ENCODE measurements at places on chromosomes 4 and X.

DNA sequence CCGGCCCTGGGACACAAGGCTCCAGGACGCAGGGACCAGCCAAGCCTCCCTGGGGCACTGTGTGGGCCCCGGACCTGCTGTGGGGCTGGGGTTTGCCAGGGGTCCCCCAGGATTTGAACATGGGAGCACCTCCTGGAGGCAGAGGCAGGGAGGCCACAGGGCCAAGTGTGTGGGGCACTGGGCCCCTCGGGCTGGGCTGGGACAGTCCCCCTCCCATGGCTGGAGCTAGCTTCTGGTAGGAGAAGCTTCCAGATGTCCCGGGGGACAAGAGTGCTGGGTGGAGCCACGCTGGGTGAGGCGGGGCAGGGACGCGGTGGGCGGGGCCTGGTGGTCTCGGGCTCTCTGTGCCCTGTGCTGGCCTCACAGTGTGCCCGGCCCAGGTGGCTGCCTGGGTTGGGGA lies 18.6 kb downstream of the FGFRL1 start:
- DNase-seq: no peak

DNA sequence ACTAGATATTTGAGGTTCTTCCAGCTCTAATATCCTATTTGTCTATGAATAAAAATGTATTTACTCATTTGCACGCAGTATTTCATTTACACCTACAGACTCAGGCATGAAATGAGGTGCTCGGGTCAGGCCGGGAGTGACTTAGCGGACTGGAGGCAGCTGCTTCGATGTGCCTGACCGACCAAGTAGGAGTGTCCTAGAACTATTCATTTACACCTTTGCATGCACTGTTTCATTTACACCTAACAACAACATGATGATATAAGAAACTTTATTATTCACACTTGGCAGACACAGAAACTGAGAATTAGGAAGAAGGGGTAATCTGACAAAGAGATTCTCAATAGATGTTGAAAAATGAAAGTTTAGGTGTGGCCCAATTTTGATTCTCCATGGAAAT lies 28.7 kb upstream of the FAT1 start:
- no peak for DNase-seq

GRCh38 chr4:17155486-17155885 lies 257.0 kb upstream of the LDB2 start:
- DNase-seq: no peak

- DNase-seq: no peak
Observed at GRCh38 chr4:3529363-3529762, 2.9 kb downstream of the LRPAP1 start.

GRCh38 chr4:96912716-96913115 lies 1072.8 kb downstream of the PDHA2 start:
- no peak for DNase-seq

DNA sequence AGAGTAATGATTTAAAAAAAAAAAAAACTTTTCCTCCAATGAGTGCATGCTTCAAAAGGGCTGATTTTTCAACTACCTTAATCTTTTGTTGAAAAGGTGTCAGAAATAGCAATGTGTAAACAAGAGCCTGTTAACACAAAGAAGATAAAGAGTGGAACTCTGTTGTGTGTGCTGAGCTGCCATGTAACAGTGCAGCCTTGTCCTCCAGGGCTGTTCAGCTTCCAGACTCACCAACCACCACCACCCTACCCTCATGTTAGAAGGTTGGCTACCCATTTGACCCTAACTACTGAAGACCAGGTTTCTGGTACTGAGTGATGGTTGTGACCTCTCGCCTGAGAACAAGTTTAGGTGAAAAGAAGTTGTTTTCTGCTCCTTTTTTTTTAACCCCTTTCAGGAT lies 222.8 kb upstream of the TEX13C start:
- no peak for DNase-seq

DNA sequence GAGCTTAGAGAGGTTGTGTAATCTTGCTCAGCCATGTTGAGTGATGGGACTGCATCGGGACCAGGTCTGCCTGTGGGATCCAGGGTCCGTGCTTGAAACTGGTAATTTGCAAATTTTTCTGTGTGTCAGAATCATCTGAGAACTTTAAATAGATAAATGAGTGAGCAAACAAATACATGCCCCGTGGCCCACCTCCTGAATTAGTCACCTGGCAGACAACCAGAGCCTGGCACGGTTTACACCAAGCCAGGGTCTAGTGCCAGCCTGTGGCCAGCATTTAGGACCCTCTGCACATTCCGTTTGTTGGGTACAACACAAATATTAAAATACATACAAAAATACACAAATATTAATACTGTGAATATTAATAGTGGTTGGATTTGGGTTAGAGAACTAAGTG lies 90.6 kb upstream of the STOX2 start:
- DNase-seq: no peak

DNA sequence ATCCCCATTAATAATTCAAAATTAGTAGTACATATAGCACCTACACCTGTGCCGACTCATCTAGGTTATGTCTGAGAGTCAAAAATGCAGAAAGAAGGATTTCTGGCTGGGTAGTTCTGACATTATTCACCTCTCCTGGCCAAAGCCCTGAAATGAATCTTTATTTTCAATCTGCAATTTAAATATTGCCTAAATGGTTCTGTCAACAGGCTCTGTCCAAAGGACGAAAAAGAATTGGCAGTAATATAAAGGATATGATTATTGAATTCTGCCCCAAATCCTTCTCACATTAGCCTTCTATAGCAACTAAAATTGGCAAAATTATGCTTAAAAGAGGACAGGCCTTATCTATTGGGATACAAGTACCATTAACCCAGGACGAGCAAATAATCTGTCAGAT lies 86.9 kb upstream of the SPANXN4 start:
- DNase-seq: no peak

DNA sequence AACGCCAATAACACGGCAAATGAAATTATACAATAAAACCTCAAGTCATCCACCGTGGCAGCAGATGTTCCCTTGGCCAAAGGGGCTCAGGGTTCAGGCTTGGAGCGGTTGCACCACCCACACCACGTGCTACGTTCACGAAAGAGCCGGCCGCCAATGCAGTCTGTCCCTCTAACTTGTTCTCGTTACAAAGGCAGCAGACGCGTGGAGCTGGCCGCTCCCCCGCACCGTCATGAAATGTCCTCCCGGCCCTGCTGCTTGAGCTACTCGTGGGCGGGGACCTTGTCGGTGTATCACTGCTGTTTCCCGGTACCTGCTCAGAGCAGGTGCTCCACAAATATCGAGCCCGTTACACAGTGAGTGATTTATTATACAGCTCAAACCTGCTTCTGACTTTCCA lies 36.4 kb upstream of the MAN2B2 start:
- no peak for DNase-seq

DNA sequence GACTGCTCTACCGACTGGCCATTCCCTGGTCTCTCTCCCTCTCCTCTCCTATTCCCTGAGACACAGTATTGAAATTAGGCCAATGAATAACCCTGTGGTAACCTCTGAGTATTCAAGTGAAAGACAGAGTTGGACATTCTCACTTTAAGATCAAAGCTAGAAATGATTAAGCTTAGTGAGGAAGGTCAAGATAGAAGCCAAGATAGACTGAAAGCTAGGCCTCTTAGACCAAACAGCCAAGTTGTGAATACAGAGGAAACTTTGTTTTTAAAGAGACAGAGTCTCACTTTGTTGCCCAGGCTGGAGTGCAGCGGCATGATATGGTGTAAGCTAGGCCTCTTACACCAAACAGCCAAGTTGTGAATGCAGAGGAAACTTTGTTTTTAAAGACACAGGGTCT lies 64.6 kb downstream of the KDM6A start:
- no peak for DNase-seq

DNA sequence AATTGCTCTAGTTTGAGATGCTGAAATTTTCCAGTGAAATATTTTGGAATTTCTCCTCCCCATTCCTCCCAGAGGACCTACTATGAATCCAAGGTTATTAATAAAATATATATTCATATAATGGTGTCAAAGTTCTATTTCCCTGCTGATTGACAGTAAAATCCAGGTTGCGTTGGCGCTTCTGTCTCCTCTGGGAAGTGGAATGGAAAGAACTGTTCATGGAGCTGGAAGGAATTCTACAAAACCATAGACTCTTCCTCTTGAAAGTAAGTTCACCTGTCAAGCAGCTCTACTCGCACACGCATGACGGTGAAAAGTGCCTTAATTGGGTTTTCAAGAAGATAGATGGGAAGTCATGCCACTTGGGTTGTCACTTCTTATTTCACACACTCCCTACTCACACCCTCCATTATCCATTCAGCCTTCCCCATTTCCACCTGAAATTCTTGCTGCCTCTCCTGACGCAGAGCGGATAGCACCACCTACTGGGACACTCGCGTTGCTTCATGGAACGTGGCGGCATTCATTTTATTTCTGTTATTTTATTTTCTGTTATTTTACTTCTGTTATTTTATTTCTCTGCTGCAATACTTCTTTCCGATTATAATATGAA lies 351.6 kb downstream of the NLGN4X start:
- no peak for DNase-seq

GRCh38 chr4:8916351-8916885 lies 44.8 kb upstream of the HMX1 start:
- DNase-seq: peak; percentile 49

DNA sequence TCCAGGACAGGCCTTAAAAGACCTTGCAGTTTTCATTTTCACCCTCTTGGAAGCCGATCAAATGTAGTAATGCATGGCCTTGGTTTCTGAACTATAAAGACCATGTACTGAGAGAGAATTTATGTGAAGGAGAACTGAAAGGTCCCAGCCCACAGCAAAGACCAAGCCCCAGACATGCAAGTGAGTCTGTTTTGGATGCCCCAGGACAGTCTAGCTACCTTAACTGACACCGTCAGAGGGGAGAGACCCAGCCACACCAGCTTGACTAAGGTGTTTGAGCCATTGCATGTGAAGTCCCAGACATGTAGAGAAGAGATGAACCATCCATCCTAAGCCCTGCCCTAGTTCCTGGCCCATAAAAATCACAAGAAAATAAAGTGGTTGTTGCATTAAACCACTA lies 316.8 kb upstream of the GATB start:
- DNase-seq: no peak

- no peak for DNase-seq
Observed at GRCh38 chrX:100819534-100819836, 706 bp upstream of the CSTF2 start.

DNA sequence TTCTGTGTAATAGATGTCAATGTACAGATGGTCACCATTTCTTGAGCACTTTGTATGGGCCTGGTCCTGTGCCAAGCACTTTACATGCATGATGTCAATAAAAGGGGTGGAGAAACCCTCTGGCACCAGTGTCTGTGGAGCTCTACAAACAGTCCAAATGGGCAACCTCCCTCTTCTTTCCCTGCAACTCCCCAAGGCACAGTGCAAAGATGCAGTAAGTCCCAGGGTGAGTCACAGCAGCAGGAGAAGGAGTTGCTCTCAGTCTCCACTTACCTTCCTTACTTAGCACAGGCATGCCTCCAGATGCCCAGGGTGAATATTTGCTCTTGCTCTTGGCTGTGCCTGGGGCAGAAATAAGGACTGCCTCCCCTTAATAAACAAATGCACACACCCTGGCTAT lies 4.3 kb downstream of the OCIAD2 start:
- no peak for DNase-seq

- no peak for DNase-seq
Observed at GRCh38 chrX:12610079-12610478, 181.1 kb upstream of the PRPS2 start.

- DNase-seq: no peak
Observed at GRCh38 chrX:140040386-140040785, 75.1 kb upstream of the CXorf66 start.

DNA sequence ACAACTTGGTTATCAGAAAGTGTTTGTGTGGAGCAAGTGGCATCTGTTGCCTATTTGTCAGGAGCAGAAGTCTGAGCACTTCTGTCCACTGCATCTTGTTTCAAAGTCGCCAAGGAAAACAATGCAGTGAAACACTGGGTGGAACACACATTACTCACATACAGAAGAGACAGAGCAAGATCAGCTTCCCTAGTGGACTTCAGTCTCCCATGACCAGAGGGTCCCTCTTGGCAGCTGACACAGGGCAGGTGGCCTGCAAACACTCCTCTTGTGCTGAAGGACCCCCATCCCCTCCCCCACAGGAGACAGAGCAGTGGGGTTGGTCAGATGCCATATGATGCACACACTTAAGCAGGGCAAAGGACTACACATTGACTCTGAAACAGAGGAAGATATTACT lies 3.6 kb upstream of the BBS12 start:
- DNase-seq: no peak

- no peak for DNase-seq
Observed at GRCh38 chrX:122389005-122389404, 795.1 kb upstream of the GRIA3 start.

DNA sequence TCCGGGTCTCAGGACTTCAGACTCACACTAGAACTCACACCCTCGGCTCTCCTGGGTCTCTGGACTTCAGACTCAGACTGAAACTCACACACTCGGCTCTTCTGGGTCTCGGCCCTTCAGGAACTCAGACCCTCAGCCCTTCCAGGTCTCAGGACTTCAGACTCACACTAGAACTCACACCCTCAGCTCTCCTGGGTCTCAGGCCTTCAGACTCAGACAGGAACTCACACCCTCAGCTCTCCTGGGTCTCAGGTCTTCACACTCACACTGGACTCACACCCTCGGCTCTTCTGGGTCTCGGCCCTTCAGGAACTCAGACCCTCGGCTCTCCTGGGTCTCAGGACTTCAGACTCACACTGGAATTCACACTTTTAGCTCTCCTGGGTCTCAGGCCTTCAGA lies 137.3 kb downstream of the CRLF2 start:
- DNase-seq: peak; percentile 36

GRCh38 chr4:99540277-99540939 lies 23.4 kb downstream of the TRMT10A start:
- no peak for DNase-seq

GRCh38 chr4:127782275-127783025 lies at the start of gene HSPA4L:
TSS of gene HSPA4L (plus strand) at chr4:127782322. CDS start at chr4:127782551, 229 bp downstream.
- DNase-seq: no peak

DNA sequence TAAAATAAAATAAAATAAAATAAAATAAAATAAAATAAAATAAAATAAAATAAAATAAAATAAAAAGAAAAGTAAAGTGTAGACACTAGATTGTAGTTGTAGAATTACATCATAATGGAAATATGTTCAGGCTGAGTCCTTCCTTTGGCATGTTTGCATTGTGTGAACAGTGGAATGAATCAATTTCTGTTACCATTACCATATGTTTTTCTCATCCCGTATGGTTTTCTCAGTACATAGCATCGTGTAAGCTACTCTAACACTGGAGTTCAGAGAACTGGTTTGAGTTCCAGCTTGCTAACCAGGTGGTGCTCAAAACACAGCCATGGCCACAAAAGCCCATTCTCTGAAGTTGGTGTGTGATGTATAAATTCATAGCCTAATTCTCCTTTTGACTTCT lies 45.9 kb downstream of the USP11 start:
- no peak for DNase-seq

DNA sequence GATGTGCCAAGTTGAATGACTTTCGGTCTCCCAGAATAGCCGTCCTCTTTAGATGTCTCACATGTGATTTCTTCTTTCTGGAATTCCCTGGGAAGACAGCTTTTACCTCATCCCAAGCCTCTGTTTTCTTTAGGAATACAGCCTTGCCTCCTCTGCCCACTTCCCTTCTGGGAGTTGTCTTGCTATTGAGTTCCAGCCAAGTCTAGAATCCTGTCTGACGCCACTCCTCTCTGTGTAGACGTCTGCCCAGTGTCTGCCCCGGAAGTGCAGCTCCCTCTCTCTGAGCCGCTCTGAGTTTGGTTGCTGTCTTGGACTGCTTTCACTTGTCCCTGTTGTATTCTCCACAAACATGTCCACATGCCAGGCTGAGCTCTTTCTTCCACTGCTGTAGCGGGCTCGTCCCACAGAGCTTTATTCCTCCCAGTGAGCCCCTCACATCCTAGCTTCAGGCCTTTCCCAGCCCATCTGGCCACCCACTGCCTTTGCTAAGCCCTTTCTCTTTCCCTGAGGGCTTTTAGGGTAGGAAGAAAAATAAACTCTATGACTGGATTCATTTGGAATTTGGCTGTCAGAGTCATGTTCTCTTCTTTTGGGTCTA lies 9.0 kb upstream of the IGFBP7 start:
- DNase-seq: peak; percentile 91
